ENCODE measurements at places on chromosomes 1 and 21. TPM values are rescaled to one million over a fixed set of nuclear protein-coding genes. Genes with fewer than 3 reads are reported as not detected.

- peaks cover 9% of the 10 kb centered on the region for H3K27me3 ChIP-seq
- no peaks in the 10 kb centered on the region for H3K36me3 ChIP-seq
- no peak overlapping the region for H3K4me3 ChIP-seq
- DNase-seq: no peak
Measured at GRCh38 chr21:38848187-38848609, 42.5 kb downstream of the ETS2 start.

DNA sequence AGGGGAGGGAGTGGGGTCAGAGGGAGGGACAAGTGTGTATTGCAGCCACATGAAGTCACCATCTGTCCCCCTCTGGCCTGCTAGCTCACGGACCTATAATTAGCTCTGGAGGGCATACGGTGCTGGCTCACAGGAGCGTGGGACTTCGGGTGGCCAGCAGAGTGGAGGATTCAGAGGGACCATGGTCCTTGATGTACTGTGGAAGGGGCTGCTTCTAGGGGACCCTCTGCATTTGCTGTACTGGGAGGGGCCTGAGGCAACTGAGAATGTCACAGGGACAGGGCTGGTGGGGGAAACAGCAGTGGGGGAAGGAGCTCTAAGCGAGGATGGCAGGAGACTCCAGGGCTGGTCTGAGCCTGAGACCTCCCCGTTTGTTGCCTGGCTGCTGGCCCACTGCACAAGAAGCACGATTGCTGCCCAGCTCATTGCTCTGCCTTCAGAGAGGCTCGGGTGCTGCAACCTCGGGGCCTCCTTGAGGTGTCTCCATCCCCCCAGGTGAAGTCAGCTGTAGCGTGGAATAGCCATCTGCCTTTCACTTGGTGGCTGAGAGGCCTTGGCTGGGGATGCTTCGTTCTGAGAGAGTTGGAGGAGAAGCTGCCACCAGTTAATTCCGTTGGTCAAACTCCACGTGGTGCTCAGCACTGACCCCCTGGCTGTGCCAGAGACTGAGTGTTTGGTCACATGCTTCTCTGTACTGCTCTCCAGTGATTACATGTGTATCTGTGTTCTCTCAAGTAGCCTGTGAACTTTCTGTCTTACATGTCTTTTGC lies 2.7 kb downstream of the PPFIA4 start:
- H3K4me1 ChIP-seq: peaks cover 25% of the 10 kb centered on the region
- no peak for DNase-seq
- peaks cover 17% of the 10 kb centered on the region for H3K36me3 ChIP-seq
- H3K4me3 ChIP-seq: peak overlapping the region; percentile 1
- H3K27me3 ChIP-seq: no peaks in the 10 kb centered on the region

GRCh38 chr1:212862111-212862690 lies 4.1 kb downstream of the FLVCR1 start:
- peaks cover 2% of the 10 kb centered on the region for H3K27me3 ChIP-seq
- H3K4me1 ChIP-seq: peaks cover 7% of the 10 kb centered on the region
- no peak overlapping the region for H3K27ac ChIP-seq
- H3K36me3 ChIP-seq: peaks cover 23% of the 10 kb centered on the region

DNA sequence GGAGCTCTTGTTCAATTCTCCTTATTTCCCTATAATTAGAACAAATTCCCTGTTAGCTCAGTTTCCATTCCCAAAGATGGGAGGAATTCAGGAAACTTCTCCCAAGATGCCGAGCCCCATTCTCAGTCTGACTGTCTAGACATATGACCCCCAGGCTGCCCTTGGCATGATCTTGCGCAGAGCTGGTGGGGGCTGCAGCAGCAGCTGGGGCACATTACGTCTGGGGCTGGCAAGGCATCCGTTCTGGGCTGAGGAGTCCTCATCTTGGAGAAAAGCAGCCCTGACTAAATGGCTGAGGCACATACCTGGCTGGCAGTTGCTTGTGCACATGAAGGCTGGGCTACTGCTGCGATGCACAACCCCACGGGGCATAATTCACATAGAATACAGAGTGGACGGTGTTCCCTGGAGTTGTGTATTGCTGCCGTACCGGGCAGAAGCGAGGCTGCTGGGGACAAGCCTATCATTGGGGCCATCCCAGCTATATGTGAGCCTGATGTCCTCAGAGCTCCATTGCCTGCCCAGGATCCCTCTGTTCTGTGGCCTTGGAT lies 36.4 kb upstream of the TRABD2B start:
- no peaks in the 10 kb centered on the region for H3K4me1 ChIP-seq
- H3K27me3 ChIP-seq: peaks cover 2% of the 10 kb centered on the region
- H3K27ac ChIP-seq: no peak overlapping the region

DNA sequence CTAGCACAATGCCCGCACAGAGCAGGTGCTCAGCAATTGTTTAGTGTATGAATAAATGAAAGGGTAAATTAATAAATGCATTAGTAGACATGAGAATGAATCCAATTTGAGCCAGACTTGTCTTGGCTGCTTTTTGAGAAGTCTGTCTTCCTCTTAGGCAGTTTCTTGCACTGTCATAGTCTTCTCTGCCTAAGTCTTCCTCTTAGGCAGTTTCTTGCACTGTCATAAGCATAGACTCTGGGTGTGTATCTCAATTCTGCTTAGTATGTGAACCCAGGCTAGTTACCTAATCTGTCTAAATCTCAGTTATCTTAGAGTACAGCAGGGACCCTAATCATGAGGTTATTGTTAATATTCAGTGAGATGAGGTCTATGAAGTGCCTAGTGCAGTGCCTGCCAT lies 27.2 kb downstream of the NHLH2 start:
- DNase-seq: no peak
- H3K36me3 ChIP-seq: no peaks in the 10 kb centered on the region

DNA sequence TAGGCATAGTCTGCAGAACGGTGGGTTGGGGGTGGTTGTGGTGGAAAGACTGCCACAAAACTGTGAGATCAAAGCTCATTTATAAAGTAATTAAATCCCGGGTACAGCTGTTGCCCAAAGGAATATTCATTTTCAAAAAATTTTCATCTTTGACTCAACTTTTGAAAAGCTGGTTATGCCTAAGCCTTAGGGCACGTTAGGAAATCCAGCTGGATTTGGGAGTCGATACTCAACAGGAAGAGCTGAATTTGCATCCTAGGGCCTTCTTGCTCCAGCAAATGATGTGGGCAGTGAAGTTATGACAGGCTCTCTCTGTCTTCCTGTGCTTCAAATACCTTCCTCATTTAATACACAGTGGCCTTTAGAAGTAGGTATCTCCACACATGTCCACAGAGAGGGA lies 31.7 kb downstream of the ZP4 start:
- no peak overlapping the region for H3K27ac ChIP-seq
- H3K27me3 ChIP-seq: no peaks in the 10 kb centered on the region
- no peaks in the 10 kb centered on the region for H3K4me1 ChIP-seq
- H3K36me3 ChIP-seq: no peaks in the 10 kb centered on the region

GRCh38 chr1:64828829-64829228 lies 84.0 kb downstream of the RAVER2 start:
- H3K4me1 ChIP-seq: peaks cover 51% of the 10 kb centered on the region
- peak overlapping the region; percentile 15 for H3K27ac ChIP-seq
- peaks cover 2% of the 10 kb centered on the region for H3K27me3 ChIP-seq

The PCNX2 gene
- total RNA-seq: 33.7 TPM

The KCNC4 gene
- total RNA-seq: 11.8 TPM

The KCNJ9 gene
- total RNA-seq: not detected

The PRAMEF9 gene
- total RNA-seq: not detected

The AMPD1 gene
- total RNA-seq: not detected

Measured in activated T-helper 1 cell treated with anti-CD3 and anti-CD28 coated beads, Interleukin-12 subunit alpha, Interleukin-12 subunit beta, Interleukin-2, Interleukin-4 antibody, amounts not matched to agents 30 ng/mL and 10 ng/mL and 1 ng/mL, durations not matched to agents 14 hours and 24 hours and 36 hours (primary cell).